Spinal cord (tissue), 10 donors: ENCODE measurements at places on chromosomes 13 and 19.

GRCh38 chr19:37907735-37908455 lies 887 bp downstream of the SIPA1L3 start:
- H3K27ac ChIP-seq, result no peak overlapping the region
- no peaks in the 10 kb centered on the region for H3K27me3 ChIP-seq
- H3K36me3 ChIP-seq, result no peaks in the 10 kb centered on the region
- H3K4me3 ChIP-seq, result peak overlapping the region; percentile 71

DNA sequence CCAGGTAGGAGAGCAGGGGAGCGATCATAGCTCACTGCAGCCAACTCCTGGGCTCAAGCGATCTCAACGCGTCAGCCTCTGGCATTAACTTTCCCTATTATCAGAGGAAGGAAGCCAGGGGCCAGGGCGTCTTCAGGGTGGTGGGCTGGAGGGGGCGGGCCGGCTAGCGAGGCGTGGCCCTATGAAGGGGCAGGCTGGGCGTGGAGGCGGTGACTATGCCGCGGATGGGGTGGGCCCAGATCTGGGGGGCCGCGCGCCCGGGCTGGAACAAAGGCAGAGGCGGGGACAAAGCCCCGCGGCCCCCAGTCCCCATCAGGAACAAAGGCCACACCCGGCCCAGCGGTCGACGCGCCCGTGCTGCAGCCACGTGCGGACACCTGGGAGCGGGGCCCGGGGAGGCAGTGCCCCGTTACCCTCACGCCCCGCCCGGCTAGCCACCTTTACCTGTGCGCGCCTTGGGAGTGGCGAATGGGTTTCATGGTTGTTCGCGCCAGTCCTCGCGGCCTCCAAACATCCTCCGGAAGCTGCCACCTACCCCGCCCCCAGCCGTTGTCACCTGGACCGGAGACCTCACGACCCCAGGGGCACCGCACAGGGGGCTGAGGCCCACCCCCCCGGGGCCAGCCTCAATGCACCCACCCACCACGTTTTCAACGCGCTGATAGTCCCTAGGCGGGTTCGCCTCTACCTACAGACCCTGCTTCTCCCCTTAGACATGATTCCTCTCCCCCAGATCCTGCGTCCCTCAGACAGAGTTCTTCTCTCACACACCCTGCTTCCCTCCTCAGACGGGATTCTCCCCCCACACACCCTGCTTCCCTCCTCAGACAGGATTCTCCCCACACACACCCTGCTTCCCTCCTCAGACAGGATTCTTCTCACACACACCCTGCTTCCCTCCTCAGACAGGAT lies 5.4 kb upstream of the TRIM28 start:
- peak overlapping the region; percentile 43 for H3K4me3 ChIP-seq
- H3K4me1 ChIP-seq, result peaks cover 15% of the 10 kb centered on the region
- H3K36me3 ChIP-seq, result no peaks in the 10 kb centered on the region

- H3K27ac ChIP-seq, result no peak overlapping the region
- no peak for DNase-seq
- peaks cover 13% of the 10 kb centered on the region for H3K4me1 ChIP-seq
- no peak overlapping the region for H3K4me3 ChIP-seq
- peaks cover 35% of the 10 kb centered on the region for H3K27me3 ChIP-seq
Measured at GRCh38 chr13:24742294-24742693, 21.7 kb upstream of the RNF17 start.

GRCh38 chr13:30193279-30194234 lies 113.8 kb downstream of the KATNAL1 start:
- no peak overlapping the region for H3K4me3 ChIP-seq
- no peaks in the 10 kb centered on the region for H3K36me3 ChIP-seq
- H3K4me1 ChIP-seq, result peaks cover 5% of the 10 kb centered on the region
- H3K27me3 ChIP-seq, result no peaks in the 10 kb centered on the region

GRCh38 chr13:98143157-98143553 lies 261 bp downstream of the FARP1 start:
- no peak for DNase-seq
- H3K27ac ChIP-seq, result no peak overlapping the region
- peaks cover 3% of the 10 kb centered on the region for H3K27me3 ChIP-seq
- H3K36me3 ChIP-seq, result no peaks in the 10 kb centered on the region

- H3K36me3 ChIP-seq, result no peaks in the 10 kb centered on the region
- DNase-seq, result no peak
- no peak overlapping the region for H3K4me3 ChIP-seq
- H3K4me1 ChIP-seq, result no peaks in the 10 kb centered on the region
- H3K27ac ChIP-seq, result no peak overlapping the region
Measured at GRCh38 chr13:67033170-67033569, 197.0 kb downstream of the PCDH9 start.

DNA sequence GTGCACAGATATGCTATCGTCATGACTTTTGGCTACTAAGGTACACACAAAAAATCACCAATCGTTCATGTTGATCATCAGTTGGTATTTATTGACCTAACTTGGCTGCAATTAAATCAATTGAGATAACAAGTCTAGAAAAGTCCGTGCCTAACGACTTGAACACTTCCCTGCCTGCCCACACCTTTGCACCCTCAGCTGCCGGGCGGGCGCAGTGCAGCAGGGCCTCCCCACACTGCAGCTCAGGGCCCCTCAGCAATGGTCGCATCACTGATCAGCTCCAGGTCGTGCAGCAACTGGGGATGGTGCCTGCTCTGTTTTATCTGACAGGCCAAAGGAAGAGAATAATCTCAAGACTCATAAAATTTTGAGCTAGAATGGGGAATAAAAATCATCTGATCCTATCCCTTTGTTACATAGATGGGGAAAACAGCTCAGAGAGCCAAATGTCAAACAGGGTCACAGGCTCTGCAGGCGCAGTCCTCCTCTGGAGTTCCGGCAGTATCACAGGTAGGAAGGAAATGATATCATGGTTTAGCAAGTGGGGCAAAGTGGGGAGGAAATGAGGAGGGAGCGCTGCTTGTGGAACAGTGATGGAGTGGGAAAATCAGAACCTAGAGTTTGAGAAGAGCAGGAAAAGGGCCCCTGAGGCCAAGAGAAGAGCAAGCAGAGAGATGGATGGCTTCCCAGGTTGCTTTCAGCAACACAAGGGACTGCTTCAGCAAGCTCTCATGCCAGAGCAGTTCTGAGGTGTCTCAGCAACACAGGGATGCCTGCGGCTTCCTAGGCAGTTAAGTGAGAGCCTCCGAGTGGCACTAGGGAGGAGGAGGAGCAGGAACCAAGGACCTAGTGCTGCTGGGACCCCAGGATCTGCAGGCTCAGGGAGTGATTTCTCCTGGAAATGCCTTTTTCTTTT lies 57.5 kb downstream of the SLC7A1 start:
- H3K4me3 ChIP-seq, result no peak overlapping the region
- DNase-seq, result no peak
- peaks cover 30% of the 10 kb centered on the region for H3K4me1 ChIP-seq
- no peak overlapping the region for H3K27ac ChIP-seq
- H3K27me3 ChIP-seq, result no peaks in the 10 kb centered on the region

DNA sequence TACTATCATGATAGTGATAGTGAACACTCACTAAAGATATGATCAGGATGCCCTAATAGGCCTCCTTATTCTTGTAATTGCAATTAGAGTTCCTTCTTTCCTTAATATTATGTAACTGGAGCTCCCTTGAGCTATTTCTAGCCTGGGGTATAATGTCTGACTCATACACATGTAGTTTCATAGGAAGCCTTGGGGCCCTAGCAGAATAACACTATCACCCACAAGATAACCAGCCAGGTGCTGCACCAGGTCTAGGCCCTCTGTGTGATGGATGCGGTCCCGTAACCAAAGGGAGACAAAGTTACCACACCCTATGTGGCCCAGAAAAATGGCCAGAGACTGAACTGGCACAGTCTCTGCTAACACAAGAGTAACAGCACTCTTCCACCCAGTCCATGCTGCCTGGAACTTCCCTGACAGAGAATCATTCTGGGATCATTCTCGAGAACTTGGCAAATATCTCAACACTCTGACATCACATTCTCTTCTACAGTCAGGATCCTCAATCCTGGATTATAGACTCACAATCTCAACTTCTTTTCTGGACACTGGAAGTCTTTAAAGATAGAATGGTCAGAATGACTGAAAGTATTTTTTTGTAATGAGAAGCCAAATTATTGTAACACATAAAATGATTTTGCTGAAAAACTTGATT lies 32.6 kb upstream of the IGFL4 start:
- H3K36me3 ChIP-seq, result no peaks in the 10 kb centered on the region
- DNase-seq, result no peak
- H3K4me3 ChIP-seq, result no peak overlapping the region
- peaks cover 11% of the 10 kb centered on the region for H3K27me3 ChIP-seq
- no peak overlapping the region for H3K27ac ChIP-seq

- H3K4me3 ChIP-seq, result peak within 1 kb of the TSS; percentile 31
- no peak within 1 kb of the TSS for H3K27ac ChIP-seq
- no peak for DNase-seq
- peaks cover 14% of the 10 kb centered on the region for H3K4me1 ChIP-seq
- H3K36me3 ChIP-seq, result no peaks in the 10 kb centered on the region
Measured at GRCh38 chr19:17448131-17448967, at the start of gene TMEM221. Gene TMEM221, minus strand, starts transcription at chr19:17448668. Its CDS starts 206 bp downstream, at chr19:17448462.

- H3K27ac ChIP-seq, result no peak overlapping the region
- no peaks in the 10 kb centered on the region for H3K4me1 ChIP-seq
- no peak for DNase-seq
Measured at GRCh38 chr13:27309967-27310598, 39.5 kb downstream of the RASL11A start.

- no peak for DNase-seq
- H3K4me1 ChIP-seq, result peaks cover 4% of the 10 kb centered on the region
- H3K4me3 ChIP-seq, result no peak overlapping the region
- H3K27me3 ChIP-seq, result no peaks in the 10 kb centered on the region
- H3K36me3 ChIP-seq, result no peaks in the 10 kb centered on the region
Measured at GRCh38 chr13:25717666-25718197, 334.1 kb downstream of the SHISA2 start.

DNA sequence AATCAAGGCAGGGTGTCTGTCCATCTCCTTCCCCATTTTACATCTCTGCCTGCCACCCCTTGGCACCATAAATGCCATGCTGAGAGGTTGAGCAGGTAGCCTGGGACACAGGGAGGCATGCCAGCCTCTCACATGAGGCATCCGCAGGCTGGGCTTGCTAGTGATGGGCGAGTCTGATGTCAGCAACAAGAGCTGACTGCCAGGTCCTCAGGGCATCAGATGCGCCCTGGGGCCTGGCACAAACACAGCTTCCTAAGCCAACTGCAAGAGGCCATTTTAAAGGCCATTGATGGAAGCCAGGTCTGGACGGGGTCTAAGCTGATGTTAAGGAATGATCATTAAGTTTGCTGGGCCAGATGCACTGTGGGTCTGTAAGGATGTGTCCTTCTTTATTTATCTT lies 34.6 kb downstream of the MYH14 start:
- no peaks in the 10 kb centered on the region for H3K27me3 ChIP-seq
- H3K27ac ChIP-seq, result no peak overlapping the region
- no peak overlapping the region for H3K4me3 ChIP-seq
- H3K36me3 ChIP-seq, result peaks cover 13% of the 10 kb centered on the region

GRCh38 chr19:9849791-9850190 lies 14.7 kb downstream of the PIN1 start:
- H3K4me3 ChIP-seq, result no peak overlapping the region
- H3K27ac ChIP-seq, result peak overlapping the region; percentile 13
- no peaks in the 10 kb centered on the region for H3K27me3 ChIP-seq
- peaks cover 41% of the 10 kb centered on the region for H3K4me1 ChIP-seq
- H3K36me3 ChIP-seq, result peaks cover 84% of the 10 kb centered on the region

- H3K27me3 ChIP-seq, result no peaks in the 10 kb centered on the region
- H3K36me3 ChIP-seq, result no peaks in the 10 kb centered on the region
- H3K4me1 ChIP-seq, result no peaks in the 10 kb centered on the region
- no peak overlapping the region for H3K27ac ChIP-seq
- DNase-seq, result no peak
Measured at GRCh38 chr13:105464249-105464648, 1071.2 kb downstream of the EFNB2 start.

GRCh38 chr13:28494778-28495537 lies at the start of gene FLT1:
Gene FLT1, minus strand, starts transcription at chr13:28495128. Its CDS starts 285 bp downstream, at chr13:28494843.
- DNase-seq, result no peak
- no peaks in the 10 kb centered on the region for H3K36me3 ChIP-seq
- no peak within 1 kb of the TSS for H3K27ac ChIP-seq
- peaks cover 20% of the 10 kb centered on the region for H3K4me1 ChIP-seq
- peaks cover 65% of the 10 kb centered on the region for H3K27me3 ChIP-seq
- peak within 1 kb of the TSS; percentile 29 for H3K4me3 ChIP-seq

DNA sequence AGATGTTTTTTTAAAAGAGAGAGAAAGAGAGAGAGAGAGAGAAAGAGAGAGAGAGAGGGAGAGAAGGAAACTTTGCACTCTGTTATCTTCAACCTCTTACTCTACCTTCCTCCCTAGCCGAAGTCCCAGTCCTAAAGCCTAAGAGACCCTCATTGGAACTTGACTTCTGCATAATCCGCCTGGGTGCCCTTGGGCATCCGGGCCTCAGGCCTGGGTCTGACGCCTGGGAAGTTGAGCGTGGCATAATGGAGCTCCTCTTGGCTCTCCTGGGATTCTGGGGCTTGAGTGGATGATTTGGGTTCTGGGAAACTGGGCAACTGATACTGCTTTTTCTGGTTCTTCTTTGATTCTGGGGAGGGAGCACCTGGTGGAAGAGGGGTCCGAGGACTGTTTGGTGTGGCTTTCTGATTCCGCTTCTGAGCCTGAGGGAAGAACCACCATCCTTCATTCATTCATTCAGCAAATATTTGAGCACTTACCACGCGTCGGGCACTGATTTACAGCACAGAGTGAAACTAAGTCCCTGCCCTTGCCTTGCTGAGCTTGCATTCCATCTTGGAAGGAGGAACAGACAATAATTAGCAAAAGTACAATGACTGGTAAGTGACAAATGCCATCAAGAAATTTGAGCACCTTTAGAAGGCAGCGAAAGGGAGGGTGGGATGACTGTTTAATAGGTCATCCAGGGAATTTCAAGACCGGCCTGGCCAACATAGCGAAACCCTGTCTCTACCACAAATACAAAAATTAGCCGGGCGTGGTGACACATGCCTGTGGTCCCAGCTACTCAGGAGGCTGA lies 6.3 kb downstream of the SIGLEC10 start:
- H3K4me1 ChIP-seq, result no peaks in the 10 kb centered on the region
- no peak overlapping the region for H3K27ac ChIP-seq
- no peak overlapping the region for H3K4me3 ChIP-seq
- DNase-seq, result no peak

- no peak overlapping the region for H3K4me3 ChIP-seq
- H3K27me3 ChIP-seq, result no peaks in the 10 kb centered on the region
- no peak overlapping the region for H3K27ac ChIP-seq
- H3K36me3 ChIP-seq, result no peaks in the 10 kb centered on the region
Measured at GRCh38 chr13:35514061-35514477, 37.6 kb upstream of the MAB21L1 start.

GRCh38 chr19:1584500-1585242 lies 8.0 kb downstream of the MBD3 start:
- no peak overlapping the region for H3K4me3 ChIP-seq
- H3K27me3 ChIP-seq, result no peaks in the 10 kb centered on the region
- peaks cover 74% of the 10 kb centered on the region for H3K36me3 ChIP-seq
- H3K4me1 ChIP-seq, result no peaks in the 10 kb centered on the region
- no peak overlapping the region for H3K27ac ChIP-seq
- no peak for DNase-seq

DNA sequence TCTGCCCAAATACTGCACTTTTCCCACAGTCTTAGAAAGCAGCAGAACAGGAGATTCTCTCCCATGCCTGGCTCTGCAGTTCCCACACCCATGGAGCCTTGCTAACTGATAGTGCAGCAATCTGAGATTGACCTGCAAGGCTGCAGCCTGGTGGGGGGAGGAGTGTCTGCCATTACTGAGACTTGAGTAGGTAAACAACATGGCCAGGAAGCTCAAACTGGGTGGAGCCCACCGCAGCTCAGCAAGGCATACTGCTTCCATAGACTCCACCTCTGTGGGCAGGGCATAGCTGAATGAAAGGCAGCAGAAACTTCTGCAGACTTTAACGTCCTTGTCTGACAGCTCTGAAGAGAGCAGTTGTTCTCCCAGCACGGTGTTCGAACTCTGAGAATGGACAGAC lies 358.5 kb upstream of the PCDH9 start:
- no peak overlapping the region for H3K4me3 ChIP-seq
- no peaks in the 10 kb centered on the region for H3K27me3 ChIP-seq
- H3K4me1 ChIP-seq, result no peaks in the 10 kb centered on the region
- H3K27ac ChIP-seq, result no peak overlapping the region
